ENCODE measurements at places on chromosomes 2 and 18.

GRCh38 chr2:216796115-216796840 is 63.6 kb downstream of the TNP1 start:
- DNase-seq, result no peak

DNA sequence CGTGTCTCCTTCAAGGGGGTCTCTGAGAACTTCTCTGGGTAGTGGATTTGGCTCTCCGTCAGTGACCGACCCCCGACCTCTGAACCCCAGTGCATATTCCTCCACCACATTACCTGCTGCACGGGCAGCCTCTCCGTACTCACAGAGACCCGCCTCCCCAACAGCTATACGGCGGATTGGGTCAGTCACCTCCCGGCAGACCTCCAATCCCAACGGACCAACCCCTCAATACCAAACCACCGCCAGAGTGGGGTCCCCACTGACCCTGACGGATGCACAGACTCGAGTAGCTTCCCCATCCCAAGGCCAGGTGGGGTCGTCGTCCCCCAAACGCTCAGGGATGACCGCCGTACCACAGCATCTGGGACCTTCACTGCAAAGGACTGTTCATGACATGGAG is 168.2 kb downstream of the PKP4 start:
- no peak for DNase-seq

DNA sequence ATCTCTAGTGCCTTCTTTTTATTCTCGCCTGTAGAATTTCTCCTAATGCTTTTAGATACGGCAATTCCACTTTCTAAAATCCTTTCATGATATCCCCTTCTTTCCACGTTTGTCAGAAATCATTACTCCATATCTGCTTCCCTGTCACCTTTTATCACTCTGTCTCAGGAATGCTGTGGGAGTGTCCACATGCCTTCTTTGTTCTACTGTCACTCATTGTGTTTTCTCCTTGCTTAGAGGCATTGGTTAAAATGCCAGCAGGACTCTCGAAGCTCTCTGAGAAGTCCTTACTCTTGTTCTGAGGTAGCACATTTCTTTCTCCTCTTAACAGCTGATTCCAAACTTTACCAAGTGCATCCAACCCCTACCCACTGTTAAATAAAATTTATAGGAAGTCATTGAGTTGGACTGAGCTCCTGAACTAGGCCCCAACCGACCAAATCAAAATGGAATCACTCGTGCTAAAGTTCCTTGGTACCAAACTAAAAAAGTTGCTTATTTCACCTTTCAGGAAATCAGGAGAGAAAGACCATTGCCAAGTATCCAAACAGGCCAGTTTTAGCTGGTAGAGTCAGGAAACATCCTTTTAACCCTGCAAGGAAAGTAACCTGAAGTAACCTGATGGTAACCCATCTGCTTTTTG is 10.6 kb upstream of the GALNT5 start:
- DNase-seq, result no peak

- DNase-seq, result no peak
Measured at GRCh38 chr2:19504400-19505198, 146.2 kb upstream of the OSR1 start.

DNA sequence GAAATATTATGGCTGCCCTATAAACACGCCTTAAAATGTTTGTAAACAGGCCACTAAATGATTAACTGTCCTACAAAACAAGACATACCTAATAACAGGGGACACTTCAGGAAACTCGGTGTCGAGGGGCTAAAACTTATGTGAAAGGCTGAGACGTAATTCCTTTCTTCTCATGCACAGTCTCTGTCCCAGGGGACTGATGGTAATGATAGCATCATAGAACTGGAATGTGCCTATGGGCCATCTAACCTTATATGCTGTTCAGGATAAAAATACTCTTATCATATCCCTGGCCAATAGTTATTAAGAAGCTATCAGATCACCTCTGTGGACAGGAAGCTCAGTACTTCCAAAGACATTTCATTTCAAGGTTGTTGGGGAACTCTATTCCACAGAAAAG is 252.6 kb upstream of the RASGRP3 start:
- no peak for DNase-seq

DNA sequence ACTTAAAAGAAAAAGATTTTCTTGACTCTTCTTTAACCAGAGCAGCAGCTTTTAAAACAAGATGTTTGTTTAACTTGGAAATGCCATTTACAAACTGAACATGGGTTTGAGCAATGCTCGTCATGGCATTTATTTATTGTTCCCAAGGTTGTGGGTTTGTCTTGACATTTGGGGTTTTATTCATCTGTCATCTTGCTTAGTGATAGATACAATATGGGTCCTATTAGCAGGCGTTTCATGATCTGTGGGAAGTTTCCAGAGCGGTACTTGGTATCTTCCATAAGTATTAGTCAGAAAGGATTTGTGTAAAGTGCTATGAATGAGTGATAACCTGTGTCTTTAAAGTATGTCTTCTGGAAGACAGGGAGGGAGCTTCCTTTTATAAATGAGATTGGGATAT is 29.9 kb upstream of the MGAT5 start:
- DNase-seq, result no peak

- DNase-seq, result peak; percentile 27
Measured at GRCh38 chr2:171794918-171795317, 99.1 kb downstream of the SLC25A12 start.

- no peak for DNase-seq
Measured at GRCh38 chr2:46041434-46041833, 255.8 kb upstream of the EPAS1 start.

GRCh38 chr2:36611316-36611990 is 13.5 kb upstream of the FEZ2 start:
- DNase-seq, result no peak

- peak; percentile 7 for DNase-seq
Measured at GRCh38 chr2:227033471-227034148, 130.4 kb downstream of the COL4A4 start.

- DNase-seq, result no peak
Measured at GRCh38 chr2:7452110-7452876, 535.1 kb downstream of the RNF144A start.

GRCh38 chr2:219199470-219200211 is 6.9 kb upstream of the ZFAND2B start:
- no peak for DNase-seq

- no peak for DNase-seq
Measured at GRCh38 chr18:76847916-76848315, 25.6 kb downstream of the ZNF236 start.

DNA sequence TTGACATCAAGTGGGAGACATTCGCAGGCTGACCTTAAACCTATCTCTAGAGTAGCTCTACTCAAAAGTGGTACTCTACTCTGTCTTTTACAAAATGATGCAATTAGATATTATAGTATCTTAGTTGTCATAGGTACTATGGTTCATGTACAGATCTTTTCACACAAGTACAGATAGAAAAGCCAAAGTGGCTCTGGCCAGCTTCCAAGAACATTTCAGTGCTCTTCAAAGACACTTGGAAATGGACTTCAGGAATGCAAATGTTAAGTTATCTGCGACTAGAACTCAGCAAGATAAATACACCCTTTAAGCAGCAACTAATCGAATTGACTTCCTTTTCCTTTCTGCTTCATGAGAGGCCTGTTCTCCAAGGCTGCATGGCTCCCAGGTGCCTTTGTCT is 718.7 kb upstream of the FAM98A start:
- DNase-seq, result no peak

GRCh38 chr2:100235098-100235497 is 87.2 kb downstream of the LONRF2 start:
- no peak for DNase-seq

GRCh38 chr2:98895901-98896300 is 40.1 kb downstream of the CRACDL start:
- DNase-seq, result no peak

DNA sequence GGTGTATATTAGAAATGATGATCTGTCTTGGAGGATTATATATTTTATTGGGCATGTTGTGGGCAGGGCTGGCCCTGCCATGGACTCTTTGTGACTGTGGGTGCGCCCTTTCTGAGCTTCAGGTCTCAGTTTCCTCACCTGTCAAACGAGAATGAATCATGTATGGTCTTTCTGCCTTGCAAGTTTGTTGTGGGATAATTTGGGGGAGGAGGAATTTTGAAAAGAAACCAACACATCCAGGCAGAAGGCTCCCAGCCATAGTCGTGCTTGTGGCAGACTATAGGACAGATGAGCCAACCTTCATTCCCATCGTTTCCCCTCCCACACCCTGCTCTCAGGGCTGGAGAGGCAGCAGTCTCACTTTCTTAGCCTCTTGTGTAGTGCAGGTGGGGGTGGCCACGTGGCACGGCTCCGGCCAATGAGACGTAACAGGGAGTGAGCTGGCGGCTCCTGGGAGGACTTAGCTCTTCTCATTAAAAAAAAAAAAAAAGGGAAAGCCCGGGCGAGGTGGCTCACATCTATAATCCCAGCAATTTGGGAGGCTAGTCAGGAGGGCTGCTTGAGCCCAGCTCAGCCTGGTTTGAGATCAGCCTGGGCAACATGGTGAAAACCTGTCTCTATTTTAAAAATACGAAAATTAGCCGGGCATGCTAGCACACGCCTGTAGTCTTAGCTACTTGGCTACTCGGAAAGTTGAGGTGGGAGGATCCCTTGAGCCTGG is 63.1 kb downstream of the RHOB start:
- DNase-seq, result no peak

- DNase-seq, result no peak
Measured at GRCh38 chr18:58505181-58505580, 123.7 kb downstream of the ALPK2 start.

DNA sequence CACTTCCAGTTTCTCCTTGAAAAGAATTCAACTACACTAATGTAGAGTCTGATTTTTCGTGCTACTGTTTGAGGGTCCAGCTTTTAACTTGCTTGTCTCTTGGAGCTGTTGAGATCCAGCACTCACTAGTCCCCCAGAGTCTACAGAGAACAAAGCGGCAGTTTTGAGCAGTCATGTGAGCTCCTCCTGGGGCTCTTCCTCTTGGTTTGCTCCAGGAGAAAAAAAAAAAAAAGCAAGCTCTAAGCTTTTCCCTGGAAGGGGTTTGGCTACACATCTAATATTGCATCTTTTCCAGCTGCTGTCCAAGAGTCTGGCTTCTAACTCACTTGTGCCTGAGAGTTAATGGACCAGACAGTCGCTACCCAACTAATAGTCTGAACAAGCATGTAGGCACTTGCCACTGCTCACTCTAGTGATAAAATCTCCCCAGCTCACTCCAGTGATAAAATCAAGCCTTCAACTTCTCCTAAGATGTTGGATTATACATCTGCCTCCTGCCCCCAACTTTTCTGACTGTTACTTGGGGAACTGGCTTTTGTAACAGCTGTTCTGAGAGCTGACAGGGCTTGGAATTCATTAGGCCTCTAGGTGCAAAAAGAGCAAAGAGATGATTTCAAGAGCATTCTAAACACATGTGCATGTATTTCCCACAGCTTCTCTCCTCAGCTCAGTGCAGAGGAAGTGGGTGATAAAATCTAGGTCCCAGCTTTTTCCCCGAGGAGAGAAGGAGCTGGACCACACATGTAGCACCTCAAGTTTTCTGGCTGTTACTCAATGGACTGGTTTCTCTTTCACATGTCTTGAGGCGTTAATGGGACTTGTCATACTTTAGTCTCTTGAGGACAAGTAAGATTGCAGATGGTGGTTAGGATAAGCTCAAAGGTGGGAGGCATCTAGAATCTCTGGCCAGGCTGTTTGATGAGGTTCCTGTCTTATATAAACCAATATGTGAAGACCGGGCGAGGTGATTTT is 750.5 kb downstream of the LRP1B start:
- DNase-seq, result no peak

GRCh38 chr18:50862401-50862800 is 16.5 kb upstream of the ME2 start:
- DNase-seq, result no peak

DNA sequence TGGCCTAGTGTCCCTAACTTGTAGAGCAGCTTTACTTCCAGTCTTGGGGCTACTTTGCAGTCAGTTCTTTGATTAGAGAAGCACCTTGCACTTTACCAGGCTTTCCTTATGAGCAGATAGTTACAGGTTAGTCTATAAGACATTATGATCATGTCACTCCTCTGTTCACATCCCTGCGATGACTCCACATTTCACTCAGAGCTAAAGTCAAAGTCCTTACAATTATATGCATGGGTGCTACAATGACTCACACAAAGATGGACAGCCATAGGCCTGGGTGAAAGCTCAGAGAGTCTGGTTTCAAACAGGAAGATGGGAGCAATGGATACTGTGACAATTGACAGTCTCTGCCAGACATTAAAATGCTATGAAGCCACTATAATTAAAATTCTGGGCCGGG is 27.1 kb upstream of the SSB start:
- no peak for DNase-seq

- DNase-seq, result no peak
Measured at GRCh38 chr2:165466386-165466785, 3.1 kb upstream of the CSRNP3 start.

DNA sequence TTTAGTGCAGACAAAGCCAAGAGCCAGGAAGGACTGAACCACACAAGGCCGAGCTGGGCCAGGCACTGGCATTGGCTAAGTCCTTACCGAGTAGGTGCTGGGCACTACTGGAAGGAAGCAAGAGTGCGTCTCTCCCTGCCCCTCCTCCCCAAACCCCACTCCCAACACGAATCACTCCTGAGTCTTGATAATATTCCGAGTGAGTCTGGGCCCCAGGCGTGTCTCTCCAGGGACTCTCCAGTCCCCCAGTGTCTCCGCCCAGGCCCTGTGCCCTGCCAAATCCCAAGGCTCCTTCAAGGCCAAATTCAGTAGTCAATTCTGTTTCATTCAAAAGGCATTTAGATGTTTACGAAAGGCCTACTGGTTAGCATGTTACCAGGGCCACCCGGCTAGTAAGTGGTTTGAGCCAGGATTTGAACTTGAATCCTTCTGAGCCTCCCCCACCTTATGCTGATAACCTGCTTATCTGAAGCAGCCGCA is 82.8 kb downstream of the GLI2 start:
- no peak for DNase-seq

DNA sequence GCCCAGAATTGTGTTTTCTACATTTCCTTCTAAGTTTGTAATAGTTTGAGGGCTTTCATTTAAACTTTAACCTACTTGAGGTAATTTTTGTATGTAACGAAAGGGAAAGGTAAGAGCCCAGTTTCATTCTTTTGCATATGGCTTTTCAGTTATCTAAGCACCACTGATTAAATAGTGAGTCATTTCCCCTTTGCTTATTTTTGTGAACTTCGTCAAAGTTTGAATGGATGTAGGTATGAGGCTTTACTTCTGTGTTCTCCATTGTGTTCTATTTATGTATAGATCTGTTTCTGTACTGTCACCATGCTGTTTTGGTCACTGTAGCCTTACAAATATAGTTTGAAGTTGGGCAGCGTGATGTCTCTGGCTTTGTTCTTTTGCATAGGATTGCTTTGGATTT is 944.8 kb upstream of the CNTNAP5 start:
- DNase-seq, result no peak

DNA sequence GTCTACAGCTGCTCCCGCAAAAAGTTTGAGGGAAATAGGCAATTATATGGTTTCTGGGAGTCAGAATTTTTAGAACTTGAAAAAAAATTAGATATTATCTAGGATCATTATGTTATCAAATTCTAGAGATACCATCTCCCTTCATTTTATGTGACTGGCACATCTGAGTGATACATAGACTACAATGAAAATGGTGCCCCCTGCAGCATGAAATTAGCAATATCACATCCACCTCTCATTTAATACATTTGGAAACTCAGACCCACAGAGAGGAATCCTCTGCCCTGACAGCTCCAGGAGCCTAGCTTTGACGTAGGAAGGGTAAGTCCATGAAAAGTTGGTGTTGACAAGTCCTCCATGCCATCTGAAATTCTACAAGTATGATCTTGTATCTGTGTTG is 381.6 kb downstream of the SUCLG1 start:
- DNase-seq, result peak; percentile 57

Measured in NCI-H1930 (cell line).